Lower leg skin (tissue), 4 donors: ENCODE measurements at places on chromosomes 6 and 20. TPM values are rescaled to one million over a fixed set of nuclear protein-coding genes. Genes with fewer than 3 reads are reported as not detected.

GRCh38 chr20:382291-383115 lies 1.9 kb downstream of the TRIB3 start:
- DNase-seq: no peak

DNA sequence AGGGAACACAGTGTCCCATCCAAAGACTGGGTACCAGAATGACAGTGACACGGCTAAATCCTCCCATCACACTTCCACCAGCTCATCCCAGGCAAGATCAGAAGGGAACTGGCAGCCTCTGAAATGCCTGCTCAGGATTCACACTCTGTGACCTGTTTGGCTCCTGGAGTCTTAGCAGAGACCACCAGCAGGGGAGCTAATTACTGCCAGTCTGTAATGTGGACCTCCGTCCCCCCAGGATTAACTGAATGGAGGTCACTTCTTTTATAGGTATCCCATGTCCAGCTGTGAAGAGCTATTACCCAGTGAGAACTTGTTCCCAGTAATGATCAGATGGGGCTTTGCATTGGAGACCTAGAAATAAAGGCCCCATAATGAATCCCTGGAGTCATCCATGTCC lies 45.2 kb downstream of the DEFB114 start:
- DNase-seq: no peak

Gene QRSL1
- 8.0 TPM for total RNA-seq

Gene SMPDL3A
- 112 TPM for total RNA-seq

DNA sequence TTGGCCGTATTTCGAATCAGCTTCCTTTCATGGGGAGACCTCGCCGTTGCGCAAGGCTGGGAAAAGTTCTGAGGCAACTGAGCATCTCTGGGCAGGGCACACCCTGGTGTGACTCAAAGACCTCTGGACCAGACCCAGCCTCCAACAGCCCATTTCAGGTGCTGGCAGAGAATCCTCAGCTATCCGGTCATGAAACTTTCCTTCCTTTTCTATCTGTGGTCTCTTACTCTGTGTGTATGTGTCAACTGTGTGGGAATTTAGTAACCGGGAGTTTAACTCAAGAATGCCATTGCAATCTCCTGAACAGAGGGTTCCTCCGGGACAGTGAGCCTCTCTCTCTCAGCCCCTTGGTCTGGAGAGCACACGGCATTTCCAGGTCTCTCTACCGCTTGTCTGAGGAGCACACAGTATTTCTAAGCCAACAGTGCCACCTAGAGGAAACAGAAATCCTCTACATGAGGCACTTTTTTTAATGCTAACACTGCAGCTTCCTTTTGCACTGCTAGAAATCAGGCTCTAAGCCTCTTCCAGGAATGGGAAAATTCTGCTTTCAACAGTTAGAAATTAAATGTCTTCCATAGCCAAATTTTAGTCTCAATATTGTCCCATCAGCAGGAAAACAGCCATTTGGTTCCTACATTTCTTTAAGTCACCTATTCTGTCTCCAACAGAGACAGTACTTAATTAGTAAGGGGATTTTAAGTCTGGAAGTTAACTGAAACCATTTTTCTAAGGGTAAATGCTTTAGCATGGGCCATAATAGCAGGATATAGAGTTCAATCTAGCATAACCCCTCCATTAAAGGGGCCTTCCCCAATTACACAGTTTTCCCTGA lies 32.7 kb downstream of the PLN start:
- DNase-seq: peak; percentile 86
